ENCODE measurements at places on chromosomes 4 and X.

DNA sequence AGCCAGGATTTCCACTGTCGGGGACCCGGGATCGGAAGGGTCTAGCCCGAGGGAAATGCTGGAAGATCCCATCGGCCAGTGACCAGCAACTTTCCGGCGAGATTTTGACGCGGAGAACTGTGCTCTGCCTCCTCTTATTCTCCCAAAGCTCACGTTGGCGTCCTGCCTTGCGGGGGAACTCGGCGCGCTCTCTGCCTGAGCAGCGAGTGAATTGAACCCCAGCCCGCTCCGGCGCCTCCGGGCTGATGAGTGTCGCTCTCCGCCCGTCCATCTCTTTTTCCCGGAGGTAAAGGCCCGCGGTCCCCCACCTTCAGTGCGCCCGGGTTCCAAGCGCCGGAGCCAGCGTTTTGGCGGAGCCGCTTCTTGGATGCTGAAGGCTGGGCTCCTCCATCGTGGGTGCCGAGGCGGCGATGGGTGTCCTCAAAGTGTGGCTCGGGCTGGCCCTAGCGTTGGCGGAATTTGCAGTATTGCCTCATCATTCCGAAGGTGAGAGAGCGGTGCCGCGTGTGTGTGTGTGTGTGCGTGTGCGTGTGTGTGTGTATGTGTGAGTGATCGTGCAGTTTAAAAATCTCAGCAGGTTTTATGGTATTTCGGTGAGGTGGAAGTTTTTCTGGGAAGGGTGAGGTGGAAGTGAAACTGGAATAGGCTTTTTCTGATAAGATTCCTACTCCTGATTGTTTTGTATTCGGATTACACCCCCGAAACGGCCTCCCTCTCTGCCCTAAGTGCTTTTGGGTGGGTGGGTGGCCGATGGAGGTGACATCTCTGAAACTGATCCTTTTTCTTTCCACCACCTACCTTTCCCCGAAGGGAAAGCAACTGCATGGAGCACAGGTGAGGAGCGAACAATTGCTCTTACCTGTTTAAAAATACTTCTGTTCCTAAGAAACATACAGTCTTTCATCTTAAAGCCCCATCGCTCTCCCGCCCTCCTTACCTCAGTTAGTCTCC is 752 bp downstream of the FRAS1 start:
- DNase-seq: no peak

- DNase-seq: no peak
Measured at GRCh38 chrX:138026211-138026610, 460.3 kb downstream of the ZIC3 start.

DNA sequence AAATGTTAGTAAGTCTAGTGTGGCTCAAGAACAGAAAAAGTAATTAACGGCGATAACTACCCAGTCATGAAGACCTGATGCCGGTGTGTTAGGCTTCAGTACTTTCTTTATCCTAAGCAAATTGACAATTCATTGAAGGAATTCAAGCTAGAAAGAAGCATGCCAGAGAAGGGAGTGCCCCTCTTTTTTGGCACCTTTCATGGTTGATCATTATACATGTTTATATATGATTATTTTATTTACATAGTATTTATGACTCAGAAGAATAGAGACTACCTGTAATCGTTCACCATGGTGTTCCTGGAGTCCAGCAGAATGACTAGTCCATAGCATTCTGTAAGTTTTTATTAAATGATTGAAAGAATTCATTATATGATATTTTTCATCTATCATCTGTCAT is 548.3 kb upstream of the SLIT2 start:
- DNase-seq: no peak

GRCh38 chrX:19034025-19034424 is 50.1 kb upstream of the PHKA2 start:
- no peak for DNase-seq

DNA sequence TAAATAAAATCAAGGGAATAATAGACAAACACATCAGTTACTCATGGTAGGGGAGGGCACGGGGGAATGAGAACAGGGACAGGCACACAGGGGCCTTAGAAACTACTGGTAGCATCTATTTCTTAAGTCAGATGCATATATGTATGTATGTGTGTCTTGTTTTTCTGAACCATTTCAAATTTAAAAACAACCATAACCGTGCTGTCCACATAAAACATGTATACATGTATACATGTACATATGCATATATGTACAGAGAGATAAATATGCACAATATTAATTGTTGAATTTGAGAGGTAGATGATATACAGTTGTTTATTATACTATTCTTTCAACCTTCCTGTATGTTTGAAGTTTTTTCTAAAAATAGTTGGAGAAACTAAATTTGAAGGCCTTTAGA is 7.8 kb upstream of the AWAT1 start:
- DNase-seq: no peak

GRCh38 chr4:35216636-35217035 is 1027.7 kb downstream of the ARAP2 start:
- no peak for DNase-seq

DNA sequence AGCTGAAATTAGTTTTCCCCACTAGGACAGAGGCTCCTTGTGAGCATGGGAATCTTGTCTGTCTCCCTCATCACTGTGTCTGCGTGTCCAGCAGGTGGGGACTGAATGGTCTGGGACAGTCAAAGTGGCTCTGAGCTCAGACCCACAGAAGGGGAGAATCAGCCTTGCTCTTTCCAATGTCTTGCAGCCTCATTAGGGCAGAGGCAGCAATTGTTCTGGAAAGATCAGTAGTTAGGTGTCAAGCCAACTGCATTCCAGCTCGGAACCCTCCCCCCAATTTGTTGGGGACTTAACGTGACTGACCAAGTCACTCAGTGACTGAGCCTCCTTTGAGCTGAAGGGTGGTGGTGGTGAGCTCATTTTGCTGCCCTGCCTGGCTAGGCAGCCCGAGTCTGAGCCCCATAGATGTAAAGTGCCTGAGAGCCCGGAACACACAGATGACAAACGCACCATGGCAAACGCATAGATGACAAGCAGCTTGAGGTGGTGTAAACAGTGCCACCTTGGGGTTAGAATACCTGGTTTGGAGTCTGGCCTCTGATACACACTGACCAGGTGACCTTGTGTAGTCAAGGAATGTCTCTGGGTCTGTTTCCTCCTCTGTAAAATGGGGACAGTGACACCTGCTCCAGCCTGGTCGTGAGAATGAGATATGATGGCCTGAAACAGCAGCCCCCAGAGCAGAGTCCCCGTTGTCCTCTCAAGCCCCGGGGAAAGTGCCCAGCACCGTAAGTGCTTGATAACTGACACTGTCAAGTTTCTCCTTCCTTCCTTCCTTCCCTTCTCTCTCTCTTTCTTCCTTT is 2.7 kb upstream of the SORCS2 start:
- DNase-seq: no peak

- DNase-seq: no peak
Measured at GRCh38 chr4:1788254-1788973, 4.7 kb upstream of the FGFR3 start.

GRCh38 chrX:110397339-110397738 is 38.7 kb downstream of the RTL9 start:
- no peak for DNase-seq

DNA sequence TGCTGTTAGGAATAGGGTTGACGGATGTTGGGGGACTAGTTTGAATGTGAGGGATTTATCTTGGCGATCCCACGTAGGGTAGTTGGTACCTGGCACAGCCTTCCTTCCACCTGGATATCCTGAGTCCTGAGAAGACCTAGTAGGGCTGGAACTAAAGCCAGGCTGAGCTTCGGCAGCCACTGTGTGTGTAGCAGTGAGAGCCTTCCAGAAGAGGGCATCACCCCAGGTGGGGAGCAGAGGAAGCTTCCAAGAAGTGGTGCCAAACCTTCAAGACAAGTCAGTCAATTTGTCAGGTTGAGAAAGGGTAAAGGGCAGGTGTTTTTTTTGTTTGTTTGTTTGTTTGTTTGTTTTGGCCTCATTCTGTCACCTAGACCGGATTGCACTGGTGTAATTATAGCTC is 1.2 kb upstream of the FGFBP2 start:
- DNase-seq: no peak

- DNase-seq: no peak
Measured at GRCh38 chr4:1638873-1639272, 45.2 kb downstream of the FAM53A start.

GRCh38 chr4:111398906-111399330 is 746.3 kb upstream of the FAM241A start:
- no peak for DNase-seq

- no peak for DNase-seq
Measured at GRCh38 chr4:169092889-169093522, 83.0 kb upstream of the CBR4 start.

DNA sequence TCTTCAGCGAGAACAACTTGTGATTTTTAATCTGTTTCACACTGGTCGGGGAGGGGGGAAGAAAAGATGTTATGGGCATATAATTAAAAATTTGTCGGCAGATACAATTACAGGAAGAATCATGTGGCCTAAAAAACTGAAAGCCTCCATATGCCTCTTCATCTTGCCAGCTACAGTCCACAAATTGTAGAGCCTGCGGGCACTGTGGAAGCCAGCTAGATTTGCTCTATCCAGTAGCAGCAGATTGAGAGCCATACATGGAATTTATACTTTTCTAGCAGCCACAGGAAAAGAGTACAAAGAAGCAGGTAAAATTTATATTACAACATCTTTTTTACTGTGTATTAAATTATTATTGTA is 147.3 kb downstream of the TBL1X start:
- no peak for DNase-seq

- no peak for DNase-seq
Measured at GRCh38 chr4:25842229-25842845, 20.5 kb downstream of the SEL1L3 start.

DNA sequence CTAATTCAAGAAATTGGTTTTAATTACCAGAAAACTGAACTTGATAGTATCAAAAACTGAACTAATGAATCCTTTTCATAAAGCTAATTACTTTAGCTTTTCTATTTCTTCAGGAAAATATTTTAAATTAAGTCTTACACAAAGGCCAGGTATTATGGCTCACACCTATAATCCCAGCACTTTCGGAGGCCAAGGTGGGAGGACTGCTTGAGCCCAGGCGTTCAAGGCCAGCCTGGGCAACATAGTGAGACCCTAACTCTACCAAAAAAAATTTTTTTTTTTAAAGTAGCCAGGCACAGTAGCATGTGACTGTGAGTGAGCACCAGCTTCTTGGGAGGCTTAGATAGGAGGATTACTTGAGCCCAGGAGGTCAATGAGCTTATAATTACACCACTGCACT is 19.1 kb downstream of the CNOT6L start:
- no peak for DNase-seq

DNA sequence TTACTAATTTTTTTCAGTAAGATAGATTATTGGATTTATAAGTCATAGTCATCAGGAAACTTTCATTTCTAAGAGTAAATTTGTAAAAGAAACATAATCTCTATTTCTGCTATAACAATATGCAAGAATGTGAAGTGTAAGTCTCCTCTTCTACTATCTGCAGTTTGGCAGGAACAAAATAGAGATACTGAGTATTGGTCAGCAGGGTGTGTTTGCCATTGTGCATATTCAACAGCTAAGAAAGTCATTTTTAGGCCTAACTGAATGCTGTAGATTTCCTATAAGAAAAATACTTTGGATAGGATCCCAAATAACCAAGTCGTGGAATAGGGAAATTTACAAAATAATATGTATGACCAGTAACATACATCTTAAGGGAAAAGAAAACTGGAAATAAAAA is 253.3 kb upstream of the EPHA5 start:
- no peak for DNase-seq

GRCh38 chr4:102169345-102169744 is 175.9 kb downstream of the SLC39A8 start:
- DNase-seq: no peak

- DNase-seq: no peak
Measured at GRCh38 chrX:56798339-56798711, 69.3 kb downstream of the NBDY start.

DNA sequence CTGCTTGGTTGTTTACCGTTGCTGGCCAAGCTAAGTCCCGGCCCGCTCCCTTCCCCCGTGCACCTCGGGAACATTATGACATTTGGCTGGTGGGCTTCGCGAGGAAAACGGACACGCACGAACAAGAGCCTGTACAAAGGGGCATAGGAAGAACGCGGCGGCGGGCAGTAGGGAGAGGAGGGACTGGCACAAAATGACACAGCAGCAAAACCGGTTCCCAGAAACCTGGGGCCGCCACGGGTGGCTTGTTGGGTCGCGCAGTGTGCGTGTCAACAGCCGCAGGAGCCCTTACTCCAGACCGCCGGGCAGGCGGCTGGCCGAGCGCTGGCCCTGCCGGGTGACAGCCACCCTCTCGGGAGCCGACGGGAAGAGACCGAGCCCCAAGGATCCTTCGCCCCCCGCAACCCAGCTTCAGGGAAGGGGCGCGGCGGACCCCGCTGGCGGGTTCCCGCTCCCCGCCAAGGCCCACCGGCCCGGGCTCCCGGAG is 1.6 kb upstream of the LIN54 start:
- no peak for DNase-seq

DNA sequence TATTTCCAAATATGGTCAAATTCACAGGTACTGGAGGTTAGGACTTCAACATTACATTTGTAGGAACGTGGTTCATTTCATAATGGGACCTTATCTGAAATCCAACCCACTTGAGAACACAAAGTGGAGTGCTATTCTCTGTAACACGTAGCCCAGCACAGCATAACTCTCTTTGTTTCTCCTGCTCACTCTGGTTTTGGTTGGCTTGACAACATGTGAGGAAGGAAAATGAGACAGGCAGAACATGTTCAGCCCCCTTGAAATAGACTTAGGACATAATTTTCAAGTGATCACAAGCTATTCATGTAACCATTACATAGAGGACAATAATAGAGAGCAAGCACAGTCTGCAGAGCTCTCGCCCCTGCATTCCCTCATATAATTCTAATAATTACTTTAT is 115.1 kb upstream of the SMIM10 start:
- DNase-seq: no peak

DNA sequence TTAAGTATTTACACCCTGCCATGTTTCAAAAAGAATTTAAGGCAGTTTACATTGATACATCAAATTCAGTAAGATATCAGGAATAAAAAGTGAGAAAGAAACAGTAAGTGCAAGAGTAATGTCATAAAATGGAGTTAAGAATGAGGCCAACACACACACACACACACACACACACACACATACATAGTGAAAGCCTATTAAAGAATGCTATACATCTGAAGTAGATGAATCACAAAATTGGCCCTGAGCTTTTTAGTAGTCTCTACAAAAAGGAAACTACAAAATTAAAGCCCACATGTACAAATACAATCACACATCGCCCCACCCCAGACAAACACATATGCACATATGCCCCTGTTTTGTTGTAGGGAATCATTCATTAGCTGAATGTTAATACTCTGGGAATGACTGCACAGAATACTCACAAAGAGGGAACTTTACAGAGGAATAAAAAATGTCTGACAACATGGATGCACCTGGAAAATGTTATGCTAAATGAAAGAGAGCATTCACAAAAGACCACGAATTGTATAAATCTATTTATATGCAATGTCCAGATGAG is 428.8 kb downstream of the IL15 start:
- DNase-seq: no peak

- no peak for DNase-seq
Measured at GRCh38 chrX:136049608-136050007, 64.4 kb downstream of the SLC9A6 start.

GRCh38 chrX:47706575-47706974 is 47.6 kb upstream of the UXT start:
- DNase-seq: no peak

- no peak for DNase-seq
Measured at GRCh38 chr4:8392591-8393190, 47.8 kb downstream of the ACOX3 start.

All from activated CD8-positive, alpha-beta memory T cell treated with anti-CD3 and anti-CD28 coated beads for 4 hours (primary cell).